Stimulated activated CD4-positive, alpha-beta T cell treated with anti-CD3 and anti-CD28 coated beads, Interleukin-1b, Interleukin-23, amount 100 ng/mL, for 1 hour (primary cell): ENCODE measurements at places on chromosomes 1 and 21.

GRCh38 chr21:29477347-29477746 is 178.6 kb downstream of the BACH1 start:
- DNase-seq: no peak

DNA sequence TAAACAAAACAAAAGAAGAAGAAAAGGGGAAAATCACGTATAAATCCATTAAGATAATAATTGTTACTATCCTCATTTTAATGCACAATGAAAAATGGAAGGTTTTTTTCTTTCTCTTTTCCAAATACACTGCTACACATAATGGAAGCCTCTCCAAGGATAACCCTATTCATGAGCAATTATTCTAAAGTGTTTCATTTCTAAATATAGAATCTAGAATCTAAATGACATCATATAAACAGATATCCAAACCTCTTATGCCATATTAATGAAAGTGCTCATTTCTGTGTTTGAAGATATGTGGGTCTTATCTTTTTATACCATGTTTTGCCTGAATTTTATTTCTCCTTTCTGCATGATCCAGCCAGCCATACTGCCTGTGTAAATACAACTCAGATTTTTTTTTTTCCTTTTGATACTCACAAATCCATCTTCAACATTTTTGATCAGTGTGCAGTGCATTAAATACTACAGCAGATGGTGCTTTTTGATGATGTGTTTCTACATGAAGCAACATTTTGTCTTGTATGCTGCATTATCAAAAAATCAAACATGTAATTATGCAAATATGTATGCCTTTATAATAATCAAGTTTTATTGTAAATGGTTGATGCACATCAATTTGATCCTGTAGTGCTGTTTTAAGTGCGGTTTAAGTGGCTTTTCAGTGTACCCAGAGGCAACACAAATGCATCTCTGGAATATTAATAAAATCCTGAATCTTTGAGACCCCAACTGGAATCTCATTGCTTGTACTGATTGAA is 625.6 kb upstream of the PTBP2 start:
- no peak for DNase-seq

DNA sequence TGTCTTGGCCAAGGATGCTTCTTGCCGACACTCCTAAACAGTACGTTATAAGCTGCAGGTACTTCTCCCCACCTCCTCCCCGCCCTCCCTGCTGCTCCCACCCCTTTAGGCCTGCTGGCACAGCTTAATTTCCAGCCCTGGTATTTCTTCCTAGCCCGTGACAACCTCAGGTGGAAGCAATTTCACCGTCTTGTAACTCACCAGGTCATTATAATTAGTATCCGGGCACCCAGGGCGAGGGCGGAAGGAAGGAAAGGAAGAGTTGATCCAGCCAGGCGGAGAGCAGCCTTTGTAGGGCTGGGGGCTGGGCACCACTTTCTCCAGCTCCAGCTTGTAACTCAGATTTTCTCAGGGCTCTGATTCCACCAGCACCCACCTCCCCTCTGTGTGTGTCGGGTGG is 153.5 kb upstream of the CSF3R start:
- DNase-seq: no peak

DNA sequence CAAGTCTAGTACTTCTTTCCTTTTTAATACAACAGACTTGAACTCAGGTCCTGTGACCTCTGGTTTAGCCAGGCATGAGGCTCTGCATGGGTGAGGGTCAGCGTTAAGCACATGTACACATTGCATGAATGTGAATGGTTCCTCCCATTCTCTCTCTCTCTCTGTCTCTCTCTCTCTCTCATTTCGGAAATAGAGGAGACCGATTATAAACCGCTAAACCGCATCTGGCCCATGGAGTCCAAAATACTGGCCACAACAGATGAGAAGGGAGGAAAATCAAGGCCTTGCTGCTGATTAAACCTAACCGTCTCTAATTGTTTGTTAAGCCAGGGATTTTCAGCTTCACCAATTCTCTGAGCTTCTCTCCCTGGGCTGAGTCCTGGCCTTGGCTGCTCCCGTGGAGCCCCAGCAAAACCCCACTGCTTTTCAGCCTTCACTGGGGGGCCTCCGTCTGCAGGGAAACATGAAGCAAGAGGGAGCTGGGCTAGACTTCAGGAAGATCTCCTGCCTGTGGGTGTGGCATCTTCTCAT is 6.6 kb downstream of the RSPO1 start:
- no peak for DNase-seq

DNA sequence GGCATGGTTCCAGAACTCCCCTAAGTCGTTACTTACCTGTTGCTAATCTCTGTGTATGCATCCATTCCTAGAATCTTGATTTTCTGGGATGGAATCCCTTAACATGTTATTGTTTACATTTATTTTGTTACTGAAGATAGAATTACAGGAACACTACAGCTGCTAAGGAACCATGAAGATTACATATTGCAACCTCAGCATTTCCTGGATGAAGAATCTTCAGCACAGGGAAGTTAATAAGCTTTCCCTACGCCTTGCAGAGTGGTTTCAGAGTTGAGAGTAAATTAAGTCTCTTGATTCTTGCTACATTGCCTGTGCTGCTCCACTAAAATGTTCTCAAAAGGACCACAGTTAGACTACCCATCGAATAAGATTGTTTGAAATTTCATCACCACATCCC is 31.4 kb upstream of the GBP6 start:
- DNase-seq: no peak

DNA sequence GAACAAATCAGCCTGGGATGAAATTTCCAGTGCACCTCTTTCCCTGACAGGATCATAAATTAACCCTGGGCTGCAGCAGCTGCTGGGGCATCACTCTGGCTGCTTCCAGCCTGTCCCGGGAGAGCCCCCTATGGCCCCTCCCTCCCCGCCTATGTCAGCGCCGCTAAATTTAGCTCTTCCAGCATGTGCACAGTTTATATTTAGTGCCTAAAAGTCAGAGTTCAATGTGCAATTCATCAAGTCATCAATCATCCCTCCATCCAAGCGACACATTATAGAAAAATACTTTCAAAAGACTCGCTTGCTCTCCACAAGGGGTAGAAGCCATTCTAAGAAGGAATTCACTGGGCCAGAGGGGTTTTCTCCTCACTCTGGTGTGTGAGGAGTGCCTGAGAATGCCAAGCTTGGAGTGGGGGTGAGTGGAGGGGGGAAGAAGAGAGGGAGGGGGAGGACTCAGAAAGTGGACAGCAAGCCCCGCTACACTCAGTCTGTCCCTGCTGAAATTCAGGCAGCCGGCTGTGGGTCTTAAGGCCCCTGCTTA is 37.4 kb downstream of the XCL1 start:
- no peak for DNase-seq

GRCh38 chr1:238652346-238652968 is 733.9 kb upstream of the CHRM3 start:
- no peak for DNase-seq

- DNase-seq: no peak
Measured at GRCh38 chr1:3240524-3241235, 171.7 kb downstream of the PRDM16 start.

- no peak for DNase-seq
Measured at GRCh38 chr1:205979301-205979700, 23.9 kb downstream of the RAB7B start.

DNA sequence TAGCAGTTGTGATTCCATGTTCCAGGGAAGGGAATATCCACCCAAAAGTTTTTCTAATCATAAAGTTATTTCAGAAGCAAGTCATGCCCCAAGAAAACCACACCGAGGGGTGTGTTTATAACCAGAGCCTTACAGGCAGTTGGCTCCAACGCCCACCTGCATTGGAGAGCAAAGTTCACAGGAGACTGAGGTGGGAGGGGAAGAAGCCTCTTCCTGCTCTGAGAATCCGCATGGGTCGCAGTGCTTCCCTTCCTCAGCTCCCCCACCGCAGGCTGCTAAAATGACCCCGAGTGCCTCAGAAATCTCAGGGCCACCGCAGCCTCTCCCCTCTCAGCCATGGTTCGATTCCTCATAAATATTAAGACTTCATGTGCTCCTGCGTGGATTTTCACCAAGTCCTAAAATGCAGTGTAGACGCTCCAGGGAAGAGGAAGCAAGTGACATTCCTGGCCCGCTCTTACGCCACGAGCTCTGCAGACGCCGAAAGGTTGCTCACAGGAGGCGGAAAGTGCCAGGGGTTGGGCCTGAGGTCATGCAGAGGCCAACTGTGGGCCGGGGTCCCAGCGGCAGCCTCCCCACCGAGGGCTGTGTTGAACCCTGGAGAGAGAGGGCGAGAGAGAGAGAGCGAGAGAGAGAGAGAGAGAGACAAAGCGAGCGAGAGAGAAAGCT is 13.4 kb upstream of the SPSB1 start:
- DNase-seq: no peak

DNA sequence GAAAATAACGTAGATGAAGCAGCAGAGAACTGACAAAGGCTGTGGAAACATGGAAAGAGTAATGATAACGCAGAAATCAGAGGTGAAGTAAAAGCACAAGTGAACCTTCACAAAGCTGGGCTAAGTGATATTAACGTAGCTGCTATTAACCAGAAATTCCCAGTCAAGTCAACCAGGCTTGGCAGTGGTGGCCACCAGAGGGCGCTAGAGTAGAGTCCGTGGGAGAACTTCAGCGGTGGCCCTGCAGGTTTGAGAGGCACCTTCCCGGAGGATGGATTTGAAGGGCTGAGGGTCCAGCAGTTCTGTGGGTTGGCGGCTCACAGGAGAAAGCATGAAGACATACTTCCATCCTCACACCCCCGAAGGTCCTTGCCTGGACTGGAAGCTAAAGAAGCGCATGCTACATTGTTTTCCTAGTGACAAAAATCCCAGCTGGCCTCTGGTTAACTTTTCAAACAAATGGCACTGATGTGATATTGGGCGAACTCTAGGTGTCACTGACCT is 81.7 kb upstream of the ZNF648 start:
- DNase-seq: peak; percentile 72

- no peak for DNase-seq
Measured at GRCh38 chr1:185823467-185823866, 89.3 kb downstream of the HMCN1 start.

DNA sequence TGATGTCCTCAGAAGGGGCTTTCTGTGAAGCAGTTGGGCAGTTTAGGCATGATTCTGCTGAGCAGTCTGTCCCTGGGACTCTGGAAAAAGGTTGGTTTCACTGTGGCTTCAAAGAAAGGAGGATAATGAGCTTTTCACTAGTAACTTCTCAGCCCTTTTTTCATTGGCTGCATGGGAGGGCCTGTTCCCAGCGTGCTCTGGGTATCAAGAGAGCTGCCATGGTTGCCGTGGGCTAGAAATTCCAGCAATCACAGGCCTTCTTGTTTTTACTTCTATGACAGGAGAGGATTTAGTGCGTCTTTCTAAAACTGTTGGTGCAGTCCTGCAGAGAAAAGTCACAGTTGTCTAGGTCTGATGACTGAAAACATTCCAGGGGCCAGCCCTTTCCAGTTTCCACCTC is 7.2 kb downstream of the SZRD1 start:
- no peak for DNase-seq

DNA sequence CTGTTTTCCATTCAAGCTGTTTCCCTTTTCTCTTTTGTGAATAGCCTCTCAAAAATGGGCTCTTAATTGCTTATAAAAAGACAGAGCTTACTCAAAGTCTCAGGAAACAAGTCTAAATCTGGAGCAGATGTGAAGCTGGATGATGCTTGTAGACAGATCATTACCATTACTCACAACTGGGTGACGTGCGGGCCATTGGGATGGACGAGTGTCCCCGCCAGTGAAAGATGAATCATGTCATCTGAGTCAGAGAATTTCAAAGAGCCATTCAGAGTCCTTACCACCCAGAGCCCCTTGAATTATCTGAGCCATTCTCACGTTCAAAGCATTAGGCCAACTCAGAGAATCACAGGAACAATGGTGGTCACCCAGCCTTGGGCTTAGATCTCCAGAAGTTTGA is 134.6 kb downstream of the HUNK start:
- DNase-seq: no peak

- DNase-seq: no peak
Measured at GRCh38 chr1:220813013-220813412, 26.3 kb downstream of the MTARC1 start.

- no peak for DNase-seq
Measured at GRCh38 chr1:90719330-90720144, 2.4 kb upstream of the BARHL2 start.

DNA sequence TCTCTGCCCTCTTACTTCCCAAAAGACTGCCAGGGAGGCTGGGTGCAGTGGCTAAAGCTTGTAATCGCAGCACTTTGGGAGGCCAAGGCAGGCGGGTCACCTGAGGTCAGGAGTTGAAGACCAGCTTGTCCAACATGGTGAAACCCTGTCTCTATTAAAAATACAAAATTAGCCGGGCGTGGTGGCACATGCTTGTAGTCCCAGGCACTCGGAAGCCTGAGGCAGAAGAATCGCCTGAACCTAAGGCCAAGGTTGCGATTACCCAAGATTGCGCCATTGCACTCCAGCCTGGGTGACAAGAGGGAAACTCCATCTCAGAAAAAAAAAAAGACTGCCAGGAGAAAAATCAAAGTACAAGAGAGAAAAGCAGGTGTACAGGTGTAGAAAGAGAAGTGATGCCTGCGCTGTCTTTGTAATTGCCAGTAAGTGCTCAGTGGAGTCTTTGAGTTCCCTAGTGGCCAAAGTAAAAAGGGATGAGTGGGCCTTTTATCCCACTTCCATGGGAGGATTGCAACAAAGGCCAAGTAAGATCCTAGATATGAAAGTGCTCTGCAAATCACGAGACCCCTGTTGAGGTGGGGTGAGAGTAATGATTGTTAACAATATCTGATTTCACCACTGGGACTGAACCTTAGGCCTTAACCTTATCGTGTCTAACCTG is 94.7 kb upstream of the WNT4 start:
- DNase-seq: no peak

- DNase-seq: no peak
Measured at GRCh38 chr1:170640581-170640980, 23.4 kb upstream of the PRRX1 start.

DNA sequence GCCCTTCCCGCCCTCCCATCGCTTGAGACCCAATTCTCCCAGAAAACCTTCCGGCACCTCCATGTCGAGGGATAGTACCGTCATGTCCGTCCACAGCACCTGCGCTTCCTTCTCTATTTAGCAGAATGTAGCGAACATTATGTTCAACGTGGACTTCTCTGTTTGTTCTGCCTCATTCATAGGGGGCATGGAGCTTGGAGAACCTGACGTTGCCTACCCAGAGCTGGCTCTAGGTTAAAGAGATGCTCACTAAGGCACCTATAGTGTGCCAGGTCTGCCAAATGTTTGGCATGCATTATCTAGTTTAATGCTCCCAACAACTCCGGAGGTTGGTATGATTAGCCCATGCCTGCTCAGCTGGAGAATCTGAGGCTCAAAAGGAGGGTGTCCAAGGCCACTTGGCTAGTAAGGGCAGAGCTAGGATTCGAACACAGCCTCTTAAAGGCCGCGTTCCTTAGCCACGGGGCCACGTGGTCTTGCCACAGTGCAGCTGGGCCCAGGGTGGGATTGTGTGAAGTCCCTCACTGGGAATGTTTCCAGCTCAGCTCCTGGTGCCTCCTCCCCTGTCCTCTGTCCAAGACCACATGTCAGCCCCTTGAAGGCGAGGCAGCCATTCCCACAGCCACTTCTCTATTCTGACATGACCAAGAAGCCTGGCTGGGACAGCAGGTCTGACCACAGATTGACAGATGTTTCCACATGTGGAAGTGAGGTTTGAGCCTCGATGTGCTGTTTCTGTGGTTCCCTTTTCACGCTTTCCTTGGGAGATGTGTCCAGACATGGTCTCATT is 57.8 kb downstream of the RUNX3 start:
- no peak for DNase-seq
